ENCODE measurements at places on chromosomes 5 and 9.

DNA sequence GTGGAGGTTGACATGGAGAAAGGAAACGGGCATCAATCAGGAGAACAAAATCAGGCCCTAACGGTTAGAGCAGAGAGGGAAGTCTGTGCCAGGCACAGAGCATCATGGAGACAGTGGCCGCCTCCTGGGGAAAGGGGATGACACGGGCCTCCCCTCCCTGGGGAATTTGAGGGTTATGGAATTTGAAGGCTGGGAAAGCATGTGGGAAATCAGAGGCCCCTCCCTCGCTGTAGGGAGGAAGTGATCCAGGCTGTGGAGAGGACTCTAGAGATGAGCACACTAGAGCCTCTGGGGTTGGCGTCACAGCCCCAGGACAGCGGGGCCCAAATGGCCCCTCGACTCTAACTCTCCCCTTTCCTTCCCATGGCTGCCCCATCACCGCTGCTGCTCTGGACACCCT, 36.7 kb downstream of the PROP1 start:
- DNase-seq: no peak

GRCh38 chr5:149839761-149840160, 104.8 kb downstream of the PDE6A start:
- DNase-seq: no peak

DNA sequence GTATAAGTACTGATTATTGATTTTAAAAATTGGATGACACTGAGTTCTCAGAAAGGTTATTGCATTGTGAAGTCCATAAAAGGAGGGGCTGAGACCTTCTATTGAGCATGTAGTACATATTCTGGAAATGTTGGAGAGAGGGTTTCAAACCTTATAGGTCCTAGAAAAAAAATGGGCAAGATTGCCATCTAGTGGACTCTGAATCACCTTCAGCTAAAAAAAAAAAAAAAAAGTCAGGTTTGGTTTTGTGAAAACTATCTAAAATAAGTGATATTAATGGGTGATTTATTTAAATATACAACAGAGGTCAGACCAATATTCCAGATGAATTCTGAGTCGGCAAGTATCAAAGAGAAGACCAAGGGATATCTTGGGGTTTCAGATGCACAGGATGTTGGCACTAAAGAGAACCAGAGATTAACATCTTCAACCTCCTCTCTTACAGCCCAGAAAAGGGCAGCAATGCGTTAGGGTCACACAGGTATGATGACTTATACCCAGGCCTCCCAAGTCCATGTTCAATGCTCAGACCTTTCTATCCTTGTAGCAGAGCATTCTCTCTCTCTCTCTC, 109.8 kb upstream of the NMUR2 start:
- DNase-seq: no peak

DNA sequence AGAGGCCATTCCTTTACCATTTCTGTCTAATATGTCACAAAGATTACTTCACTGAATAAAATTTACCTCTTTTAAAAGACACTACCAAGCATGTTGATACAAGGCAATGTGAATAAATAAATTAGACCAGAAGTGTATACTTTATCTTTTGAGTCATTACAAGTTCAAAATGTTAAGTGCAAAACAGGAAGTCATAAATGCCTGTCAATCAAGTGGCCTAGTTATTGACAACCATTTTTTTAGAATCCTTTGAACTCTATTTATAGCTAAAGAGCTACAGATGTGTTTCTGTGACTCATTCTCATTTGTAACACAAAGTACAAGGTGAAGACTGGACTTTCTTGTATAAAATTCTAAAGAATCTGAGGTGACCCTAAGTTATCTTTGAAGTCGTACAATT, 602.7 kb upstream of the SEMA6A start:
- DNase-seq: no peak

DNA sequence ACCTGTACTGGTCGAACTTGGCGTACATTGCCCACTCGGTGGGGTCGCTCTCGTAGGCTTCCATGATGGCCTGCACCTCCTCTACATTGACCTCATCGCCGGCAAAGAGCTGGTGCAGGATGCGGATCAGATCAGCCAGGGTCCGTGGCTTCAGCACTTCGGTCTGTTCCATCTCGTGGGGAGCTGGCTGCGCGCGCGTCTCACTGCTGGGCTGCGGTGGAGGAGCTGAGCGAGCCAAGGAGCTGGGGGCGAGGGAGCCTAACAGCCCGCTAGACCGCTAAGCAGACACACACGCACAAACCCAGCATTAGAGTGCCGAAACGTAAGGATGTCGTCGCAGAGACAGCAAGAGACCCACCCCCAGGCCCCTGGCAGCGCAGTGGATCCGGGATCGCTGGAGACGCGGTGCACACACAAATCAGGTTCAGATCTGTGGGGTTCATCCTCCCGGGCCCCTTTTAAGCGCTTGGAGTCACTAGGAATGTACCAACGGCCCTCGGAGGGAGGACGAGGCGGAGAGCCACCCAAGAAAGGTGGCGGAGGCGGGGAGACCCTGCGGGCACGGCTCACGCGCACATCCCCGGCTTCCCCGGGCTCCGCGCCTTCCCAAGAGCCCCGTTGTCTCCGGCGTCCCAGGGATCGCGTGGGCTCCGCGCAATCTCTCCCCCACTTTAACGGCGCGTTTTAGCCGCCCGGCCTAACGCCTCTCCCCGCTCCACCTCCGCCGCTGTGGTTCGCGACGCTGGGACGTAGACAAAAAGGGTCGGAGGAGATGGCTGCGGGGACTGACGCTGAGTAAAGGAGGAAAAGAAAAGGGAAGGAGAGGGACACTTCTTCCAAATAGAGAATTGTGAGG, at the start of gene CDO1:
CDO1 (minus strand) TSS at position 434 of the 856 bp plus-strand sequence; CDS start at position 172, 262 bp downstream.
- peak; percentile 5 for DNase-seq

GRCh38 chr5:123176224-123176937, 87.3 kb downstream of the PRDM6 start:
- DNase-seq: no peak

GRCh38 chr9:106326493-106326892, 536.5 kb upstream of the ZNF462 start:
- no peak for DNase-seq

GRCh38 chr5:130966990-130967525, 198.0 kb downstream of the HINT1 start:
- no peak for DNase-seq

Data from AG09319 (cell line).